Activated CD8-positive, alpha-beta memory T cell treated with anti-CD3 and anti-CD28 coated beads, Interleukin-2, amount 10 ng/mL, durations not matched to agents 7 days and 5 days (primary cell): ENCODE measurements at places on chromosomes 4 and X.

GRCh38 chr4:177441061-177441802 lies 1.0 kb downstream of the AGA start:
- peak; percentile 42 for DNase-seq

GRCh38 chr4:78904143-78904542 lies 35.1 kb downstream of the PAQR3 start:
- DNase-seq: no peak

- DNase-seq: no peak
Observed at GRCh38 chr4:182778222-182778982, 138.8 kb downstream of the DCTD start.

GRCh38 chr4:19241895-19242294 lies 1009.8 kb upstream of the SLIT2 start:
- DNase-seq: no peak

GRCh38 chr4:74370912-74371311 lies 6.0 kb downstream of the EREG start:
- DNase-seq: peak; percentile 44

DNA sequence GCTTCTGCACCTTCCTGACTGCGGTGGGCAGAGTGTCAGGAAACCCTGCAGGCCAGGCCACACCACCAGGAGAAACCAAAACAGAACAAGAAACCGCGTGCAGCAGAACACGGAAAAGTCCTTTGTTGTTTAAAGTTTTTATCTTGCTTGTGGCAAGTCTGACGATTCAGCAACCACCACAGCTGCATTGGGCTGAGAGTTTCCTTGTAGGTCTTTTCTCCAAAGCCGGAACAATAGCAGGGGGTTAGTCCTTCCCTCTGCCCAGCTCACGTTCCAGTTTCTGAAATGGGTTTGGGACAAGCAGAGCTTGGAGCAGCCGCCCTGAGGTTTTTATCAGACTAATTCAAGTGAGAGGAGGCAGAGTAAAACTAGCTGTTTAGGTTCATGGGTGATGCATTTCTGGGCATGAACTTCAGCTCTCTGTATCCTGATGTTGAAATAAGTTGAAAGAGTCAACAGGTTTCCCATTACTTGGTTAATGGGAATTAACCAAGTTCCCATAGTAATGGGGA lies 216.9 kb downstream of the PTTG2 start:
- peak; percentile 82 for DNase-seq

- no peak for DNase-seq
Observed at GRCh38 chr4:76689145-76689817, 208.7 kb downstream of the SOWAHB start.

GRCh38 chr4:158131027-158131426 lies 41.8 kb downstream of the GASK1B start:
- no peak for DNase-seq

GRCh38 chrX:49282647-49283011 lies 13.0 kb downstream of the PPP1R3F start:
- DNase-seq: no peak

GRCh38 chr4:39631700-39632079 lies 7.0 kb downstream of the SMIM14 start:
- no peak for DNase-seq

- DNase-seq: no peak
Observed at GRCh38 chr4:6087669-6088341, 69.6 kb upstream of the C4orf50 start.

GRCh38 chr4:145285928-145286327 lies 105.5 kb upstream of the OTUD4 start:
- no peak for DNase-seq

GRCh38 chr4:183852910-183853547 lies 52.1 kb upstream of the STOX2 start:
- no peak for DNase-seq

GRCh38 chrX:150229030-150229429 lies 134.1 kb upstream of the MAMLD1 start:
- DNase-seq: no peak
